ENCODE measurements at places on chromosomes 4 and X.
A peak's percentile ranks its signal among the peaks of the same experiment; 100 is the strongest.

GRCh38 chr4:70183168-70183939 lies 12.2 kb upstream of the ODAM start:
- no peak for DNase-seq
- no peaks in the 10 kb centered on the region for H3K4me1 ChIP-seq
- no peak overlapping the region for H3K4me3 ChIP-seq
- H3K27me3 ChIP-seq, result no peaks in the 10 kb centered on the region

- peaks cover 5% of the 10 kb centered on the region for H3K27me3 ChIP-seq
- DNase-seq, result no peak
- peaks cover 23% of the 10 kb centered on the region for H3K4me1 ChIP-seq
- no peaks in the 10 kb centered on the region for H3K36me3 ChIP-seq
- peak overlapping the region; percentile 33 for H3K27ac ChIP-seq
Observed at GRCh38 chr4:26568446-26568994, 15.4 kb upstream of the TBC1D19 start.

DNA sequence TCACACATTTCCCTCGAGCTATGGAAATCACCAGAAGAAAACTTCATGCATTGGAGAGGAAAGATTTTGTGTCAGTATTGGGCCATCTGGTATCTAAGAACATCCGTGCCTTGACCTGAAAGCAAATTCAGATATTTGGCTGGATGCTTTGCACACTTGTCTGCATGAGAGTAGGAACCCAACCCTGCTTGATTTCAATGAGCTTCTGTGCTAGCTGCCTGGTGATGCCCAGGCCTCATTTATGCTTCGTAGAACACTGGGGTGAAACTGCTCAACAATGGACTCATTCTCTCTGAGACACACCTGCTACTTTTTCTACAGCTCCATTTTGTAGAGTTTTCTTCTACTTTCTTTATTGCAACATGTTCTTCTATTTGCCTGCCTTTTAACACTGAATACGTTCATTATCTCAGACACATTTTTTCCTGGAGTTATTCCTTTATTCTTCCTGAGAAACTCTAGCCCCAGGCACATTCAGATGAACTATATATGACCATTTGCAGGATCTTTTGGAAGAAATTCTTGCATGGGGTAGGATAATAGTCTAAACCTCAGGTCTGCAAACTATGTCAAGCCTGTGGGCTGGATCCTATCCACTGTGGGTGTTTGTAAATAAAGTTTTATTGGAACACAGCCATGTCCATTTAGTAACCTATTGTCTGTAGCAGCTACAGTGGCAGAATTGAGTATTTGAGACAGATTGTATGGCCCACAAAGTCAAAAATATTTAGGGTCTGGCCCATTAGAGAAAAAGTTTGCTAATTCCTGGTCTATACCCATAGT lies 83.8 kb upstream of the CLCN4 start:
- H3K27ac ChIP-seq, result no peak overlapping the region
- peaks cover 5% of the 10 kb centered on the region for H3K4me1 ChIP-seq
- H3K4me3 ChIP-seq, result no peak overlapping the region

- H3K4me1 ChIP-seq, result no peaks in the 10 kb centered on the region
- no peaks in the 10 kb centered on the region for H3K36me3 ChIP-seq
- H3K4me3 ChIP-seq, result no peak overlapping the region
- no peak overlapping the region for H3K27ac ChIP-seq
- DNase-seq, result no peak
Observed at GRCh38 chr4:131366714-131367113, 1782.4 kb upstream of the PCDH10 start.

- H3K27ac ChIP-seq, result no peak overlapping the region
- H3K4me3 ChIP-seq, result no peak overlapping the region
- H3K36me3 ChIP-seq, result no peaks in the 10 kb centered on the region
Observed at GRCh38 chr4:61520681-61521160, 320.6 kb downstream of the ADGRL3 start.

Data from activated T-helper 2 cell treated with anti-CD3 and anti-CD28 coated beads, Interferon-gamma antibody, Interleukin-2, Interleukin-4, amounts not matched to agents 10 μg/mL and 5 μg/mL and 100 μg/mL, durations not matched to agents 14 hours and 24 hours and 36 hours (primary cell).